Fibroblast of gingiva (primary cell): ENCODE measurements at places on chromosomes 7 and 10.

DNA sequence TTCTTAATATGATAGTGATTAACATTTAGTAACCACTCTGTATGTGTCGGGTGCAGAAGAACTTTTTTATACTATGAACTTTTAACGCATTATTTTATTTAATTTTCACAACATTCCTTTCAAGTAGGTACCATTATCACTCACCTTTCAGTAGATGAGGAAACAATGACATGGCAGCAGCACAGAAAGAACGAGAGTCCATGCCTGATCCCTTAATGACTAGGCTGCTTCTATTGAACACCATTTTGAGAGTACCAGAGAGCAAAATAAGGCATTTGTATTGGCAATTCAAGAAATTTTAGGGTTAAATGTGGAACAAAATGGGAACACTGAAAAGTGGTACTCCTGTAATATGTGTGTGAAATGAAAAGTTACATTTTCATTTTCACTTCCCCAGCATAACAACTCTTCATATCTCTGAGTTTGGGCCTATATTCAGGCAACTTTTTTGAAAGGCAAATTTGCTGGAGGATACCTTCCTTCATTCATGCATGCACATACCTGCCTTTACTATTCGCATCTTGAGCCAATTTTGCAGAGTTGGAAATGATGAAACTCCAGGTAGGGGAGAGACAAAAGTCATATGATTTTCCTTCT is 12.8 kb downstream of the LRRN3 start:
- no peak for DNase-seq

DNA sequence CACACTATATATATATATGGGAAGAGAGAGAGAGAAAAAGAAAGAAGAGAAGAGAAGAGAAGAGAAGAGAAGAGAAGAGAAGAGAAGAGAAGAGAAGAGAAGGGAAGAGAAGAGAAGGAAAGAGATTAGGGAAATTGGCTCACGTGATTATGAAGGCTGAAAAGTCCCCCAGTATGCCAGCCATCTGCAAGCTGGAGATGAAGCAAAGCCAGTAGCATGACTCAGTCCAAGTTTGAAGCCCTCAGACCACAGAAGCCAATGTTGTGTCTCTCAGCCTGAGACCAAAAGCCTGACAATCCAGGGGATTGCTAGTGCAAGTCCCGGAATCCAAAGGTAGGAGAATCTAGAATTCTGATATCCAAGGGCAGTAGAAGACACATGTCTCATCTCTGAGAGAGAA is 206.3 kb upstream of the PRSS1 start:
- no peak for DNase-seq

GRCh38 chr10:130177250-130177649 is 41.1 kb downstream of the GLRX3 start:
- DNase-seq, result no peak

DNA sequence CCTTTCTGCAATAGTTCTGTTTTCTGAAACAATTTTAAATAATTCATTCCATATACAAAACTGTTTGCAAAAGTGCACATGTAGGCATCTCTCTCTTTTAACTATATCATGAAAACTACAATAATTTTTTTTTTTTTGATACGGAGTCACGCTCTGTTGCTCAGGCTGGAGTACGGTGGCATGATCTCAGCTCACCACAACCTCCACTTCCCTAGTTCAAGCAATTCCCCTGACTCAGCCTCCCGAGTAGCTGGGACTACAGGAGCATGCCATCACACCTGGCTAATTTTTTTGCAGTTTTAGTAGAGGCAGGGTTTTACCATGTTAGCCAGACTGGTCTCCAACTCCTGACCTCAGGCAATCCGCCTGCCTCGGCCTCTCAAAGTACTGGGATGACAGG is 44.0 kb upstream of the SEMA3A start:
- no peak for DNase-seq
